ENCODE measurements at places on chromosomes 16 and 17. TPM values are rescaled to one million over a fixed set of nuclear protein-coding genes. Genes with fewer than 3 reads are reported as not detected.

The KRT40 gene
- total RNA-seq = not detected

The NME4 gene
- 73.7 TPM for total RNA-seq

The SOX8 gene
- total RNA-seq = 0.45 TPM

The TMUB2 gene
- 22.6 TPM for total RNA-seq

The MILR1 gene
- 2.7 TPM for total RNA-seq

The CDC6 gene
- 8.6 TPM for total RNA-seq

The CYB561 gene
- 15.7 TPM for total RNA-seq

The LGALS9B gene
- not detected for total RNA-seq

The ZACN gene
- total RNA-seq = not detected

The TP53TG3F gene
- total RNA-seq = not detected

The CA5A gene
- not detected for total RNA-seq

The RASL10B gene
- 0.19 TPM for total RNA-seq

The CD300LF gene
- not detected for total RNA-seq

The KRT28 gene
- not detected for total RNA-seq

The MGAT5B gene
- total RNA-seq = 1.4 TPM

The RPL23 gene
- 2,545 TPM for total RNA-seq

The CNGB1 gene
- not detected for total RNA-seq

The GRIN2A gene
- under 0.01 TPM for total RNA-seq

The KRTAP9-8 gene
- not detected for total RNA-seq

The MYO15A gene
- not detected for total RNA-seq

The HSD17B1 gene
- total RNA-seq = 0.63 TPM

The KCNH6 gene
- total RNA-seq = not detected

The OR3A3 gene
- total RNA-seq = not detected

The KRTAP3-1 gene
- total RNA-seq = not detected

The MYH13 gene
- total RNA-seq = not detected

The KRTAP4-4 gene
- total RNA-seq = not detected

The MYH11 gene
- total RNA-seq = under 0.01 TPM

The HEATR9 gene
- not detected for total RNA-seq

The THRA gene
- total RNA-seq = 20.2 TPM

The NPIPB6 gene
- total RNA-seq = not detected

The ANKS4B gene
- total RNA-seq = not detected

The LRRC75A gene
- total RNA-seq = 1.5 TPM

The FOXJ1 gene
- total RNA-seq = not detected

The DNAAF1 gene
- total RNA-seq = 0.09 TPM

The KCNH4 gene
- total RNA-seq = under 0.01 TPM

The WFIKKN1 gene
- 0.09 TPM for total RNA-seq

The CHD9NB gene
- total RNA-seq = 1.8 TPM

The KRT39 gene
- not detected for total RNA-seq

Measured in endothelial cell of coronary artery (primary cell).